Kidney glomerular epithelial cell (primary cell): ENCODE measurements at places on chromosomes 12 and 14.

DNA sequence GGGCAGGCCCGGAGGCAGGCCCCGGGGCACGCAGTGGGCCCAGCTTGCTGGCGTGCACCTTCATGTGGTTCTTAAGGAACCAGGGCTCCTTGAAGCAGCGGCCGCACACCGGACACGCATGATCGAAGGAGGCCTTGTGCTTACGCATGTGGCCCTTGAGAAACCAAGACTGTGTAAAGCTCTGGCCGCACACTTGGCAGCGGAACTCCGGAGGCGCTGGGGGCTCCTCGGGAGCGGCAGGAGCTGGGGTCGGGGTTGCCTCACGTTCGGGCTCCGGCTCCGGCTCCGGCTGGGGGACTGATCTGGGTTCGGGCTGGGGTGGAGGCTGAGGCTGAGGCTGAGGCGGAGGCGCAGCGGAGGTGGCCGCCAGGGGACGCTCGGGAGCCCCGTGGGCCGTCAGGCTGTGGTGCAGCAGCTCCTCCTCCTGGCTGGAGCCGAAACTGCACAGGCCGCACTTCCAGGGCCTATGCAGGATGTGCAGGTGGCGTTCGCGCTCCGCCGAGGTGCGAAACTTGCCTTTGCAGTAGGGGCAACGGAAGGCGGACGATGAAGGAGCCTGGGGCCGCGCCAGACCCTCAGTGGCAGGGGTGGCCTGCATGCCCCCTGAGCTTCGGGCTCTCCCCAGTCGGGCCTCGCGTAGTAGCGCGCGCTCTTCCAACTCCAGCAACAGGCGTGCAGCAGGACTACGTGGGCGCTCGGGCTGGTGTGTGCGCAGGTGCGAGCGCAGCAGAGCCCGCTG, 6.0 kb downstream of the ZNF219 start:
- peak; percentile 63 for DNase-seq

- no peak for DNase-seq
Observed at GRCh38 chr14:59374048-59374447, 91.1 kb downstream of the GPR135 start.

DNA sequence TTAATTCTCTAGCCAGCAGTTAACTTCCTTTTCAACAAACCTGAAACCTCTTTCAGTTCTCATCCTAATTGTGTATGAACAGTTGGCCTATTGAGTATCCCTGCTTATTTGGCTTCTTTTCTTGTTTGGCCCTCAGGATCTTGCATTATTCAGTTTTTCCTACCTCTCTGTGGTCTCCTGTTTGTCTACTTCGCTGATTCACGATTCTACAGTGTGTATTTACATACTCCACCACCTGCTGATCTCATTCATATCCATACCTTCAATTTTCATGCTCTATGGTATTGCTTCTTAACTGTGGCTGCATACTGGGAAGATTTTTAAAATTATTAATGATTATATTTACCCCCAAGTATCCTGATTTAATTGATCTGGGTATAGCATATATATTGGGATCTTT, 56.4 kb downstream of the RASSF9 start:
- no peak for DNase-seq

DNA sequence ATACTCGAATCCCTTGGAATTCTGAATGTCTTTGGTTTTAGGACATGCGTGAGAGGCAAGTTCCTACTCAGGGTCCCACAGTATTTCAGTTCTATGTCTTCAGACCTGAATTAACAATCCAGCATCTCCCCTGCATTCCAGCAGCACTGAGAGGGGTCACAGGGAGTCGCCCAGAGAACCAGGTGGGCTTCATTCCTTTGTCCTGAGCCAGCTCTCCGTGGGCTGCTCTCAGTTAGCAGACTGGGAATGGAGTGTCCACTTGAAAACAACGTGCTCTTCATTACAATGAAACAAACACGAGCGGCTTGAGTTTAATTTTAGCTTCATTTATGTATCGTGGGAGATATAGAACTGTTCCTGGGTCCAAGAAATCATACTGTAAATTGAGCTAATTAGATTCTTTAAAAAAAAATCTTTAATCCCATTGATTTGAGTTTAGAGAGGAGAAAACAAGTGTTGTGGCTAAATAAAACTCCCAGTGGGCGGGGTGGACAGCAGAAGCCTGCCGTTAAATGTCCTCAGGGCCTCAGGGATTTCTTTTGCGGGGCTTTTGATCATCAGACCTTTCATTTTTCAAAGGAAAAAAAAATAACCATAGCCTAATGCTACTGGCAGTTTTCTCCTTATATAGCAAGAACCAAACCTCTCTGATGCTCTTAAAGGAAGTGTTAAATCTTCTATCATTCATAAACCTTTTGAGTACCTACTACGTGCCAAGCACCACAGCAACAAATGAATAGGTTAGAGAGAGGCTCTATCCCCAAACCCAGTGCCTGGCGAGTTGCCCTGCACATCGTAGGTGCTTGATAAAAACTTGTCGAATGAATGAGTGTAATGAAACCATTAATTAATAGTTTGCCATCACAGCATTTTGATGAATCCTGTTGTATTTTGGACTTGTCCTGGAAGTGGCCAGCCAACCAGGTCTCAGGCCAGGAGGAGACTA, 140.4 kb downstream of the CHST11 start:
- DNase-seq, result no peak

GRCh38 chr12:131865180-131865875, 29.1 kb upstream of the ULK1 start:
- DNase-seq, result no peak

- DNase-seq, result no peak
Observed at GRCh38 chr12:7716381-7716780, 5.1 kb downstream of the DPPA3 start.

DNA sequence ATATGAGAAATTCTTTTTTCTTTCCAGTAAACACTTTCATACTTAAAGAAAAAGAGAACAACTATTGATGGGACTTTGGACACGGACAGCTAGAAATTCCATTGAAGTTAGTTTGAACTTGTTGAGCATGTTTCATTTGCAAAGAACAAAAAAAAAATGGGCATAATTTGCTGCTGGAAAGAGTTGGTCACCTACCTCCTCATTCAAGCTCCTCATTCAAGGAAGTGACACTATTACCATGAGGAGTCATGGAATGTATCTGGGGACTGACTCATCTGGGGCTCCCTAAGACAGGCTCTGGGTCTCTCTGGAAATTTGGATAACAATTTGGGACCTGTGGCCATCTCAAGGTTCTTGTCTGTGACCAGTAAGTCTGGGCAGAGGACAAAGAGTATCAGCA, 50.4 kb downstream of the KICS2 start:
- DNase-seq, result peak; percentile 26
